ENCODE measurements at places on chromosomes 4 and X.

DNA sequence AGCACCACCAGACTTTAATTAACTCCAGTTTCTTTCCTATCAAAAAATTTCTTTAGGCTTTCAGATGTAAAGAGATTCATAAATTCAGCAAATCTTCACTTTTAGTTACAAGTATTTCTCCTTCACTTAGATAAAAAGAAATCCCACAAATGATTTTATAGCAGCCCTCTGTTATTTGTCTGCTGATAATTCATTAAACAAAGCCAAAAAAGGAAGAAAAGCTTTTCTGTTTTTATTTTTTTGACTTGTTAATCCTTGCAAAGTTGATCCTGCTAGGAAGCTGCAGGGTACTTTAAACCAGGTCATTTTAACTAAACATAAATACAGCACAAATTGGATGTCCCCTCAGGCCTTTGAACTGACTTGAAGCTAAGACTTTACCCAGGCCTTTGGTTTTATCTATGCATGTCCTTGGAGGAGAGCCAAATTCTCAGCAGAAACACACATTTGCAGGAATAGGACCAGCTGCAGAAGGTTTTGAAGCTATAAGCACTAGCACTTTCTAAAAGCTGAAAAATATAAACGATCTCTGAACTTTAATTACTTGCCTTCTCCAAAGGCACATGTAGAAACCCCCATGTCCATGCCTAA lies 57.5 kb downstream of the PCDH18 start:
- no peak for DNase-seq

- no peak for DNase-seq
These were observed 76.5 kb downstream of the COL4A5 start for GRCh38 chrX:108516184-108516583.

DNA sequence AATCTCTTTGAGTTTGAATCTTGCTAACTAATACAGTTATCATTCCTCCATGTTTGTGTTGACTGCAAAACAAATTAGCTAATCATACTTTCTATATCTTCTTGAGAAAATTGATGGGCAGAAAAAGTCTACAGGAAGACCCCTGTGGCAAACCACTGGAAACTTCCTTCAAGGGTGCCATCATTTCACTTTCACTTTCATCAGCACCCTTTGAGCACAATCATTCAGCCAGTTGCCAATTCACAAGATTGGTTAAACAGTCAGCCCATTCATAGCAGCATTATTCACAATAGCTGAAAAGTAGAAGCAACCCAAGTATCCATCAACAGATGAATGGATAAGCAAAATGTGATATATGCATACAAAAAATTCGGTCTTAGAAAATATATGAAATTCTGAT lies 101.5 kb downstream of the CCDC160 start:
- no peak for DNase-seq

DNA sequence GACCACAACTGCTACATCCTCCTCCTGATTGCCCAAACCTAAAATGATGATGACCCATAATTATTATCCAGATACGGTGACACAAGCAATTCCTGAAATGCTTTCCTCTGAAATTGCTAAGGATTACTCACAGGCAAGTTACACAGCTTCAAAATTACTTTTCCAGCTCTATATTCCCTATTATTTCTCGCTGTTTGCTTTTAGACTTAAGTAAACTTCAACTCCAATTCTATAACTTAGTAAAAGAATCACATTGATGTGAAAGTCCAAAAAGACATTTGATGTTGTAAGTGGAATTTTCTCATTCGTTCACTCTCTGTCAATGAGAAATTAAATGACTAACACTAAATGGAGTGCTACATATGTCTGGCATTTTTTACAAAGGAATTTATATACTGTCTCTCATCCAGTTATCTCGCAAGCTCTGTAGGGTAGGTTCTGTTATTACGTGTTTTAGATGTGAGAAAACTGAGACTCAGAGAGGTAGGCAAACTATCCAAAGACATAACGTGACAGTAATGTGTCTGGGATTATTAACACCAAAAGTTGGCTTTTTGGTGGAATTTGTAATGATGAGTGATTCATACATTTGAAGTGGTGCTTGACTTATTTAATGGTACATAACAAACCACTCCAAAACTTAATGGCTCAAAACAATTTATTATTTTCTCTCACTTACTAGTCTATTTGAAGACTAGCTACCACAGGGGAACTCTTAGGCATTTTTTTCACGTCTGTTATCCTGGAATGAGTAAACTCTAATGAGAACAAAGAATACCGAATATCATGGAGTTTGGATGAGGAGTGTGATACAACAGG lies 31.5 kb downstream of the PALLD start:
- no peak for DNase-seq

DNA sequence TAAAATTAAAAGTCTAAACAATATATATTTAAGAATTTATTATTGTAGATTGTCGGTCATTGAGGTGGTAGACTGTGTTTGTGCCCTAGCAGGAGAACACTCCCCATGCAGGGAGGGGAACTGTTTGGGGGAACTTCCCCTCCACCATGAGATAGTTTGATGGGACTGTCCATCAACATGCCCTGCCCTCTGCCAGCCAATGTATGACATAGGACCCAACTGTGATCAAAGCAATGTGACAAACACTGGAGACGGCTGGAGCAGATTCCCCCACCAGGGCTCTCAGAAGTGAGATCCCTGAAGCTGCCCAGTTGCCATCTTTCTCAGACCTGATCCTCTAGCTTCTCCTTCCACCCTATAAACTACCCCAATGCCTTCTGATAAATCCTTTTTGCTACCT lies 44.9 kb downstream of the SH3KBP1 start:
- no peak for DNase-seq

Measured in CD4-positive, alpha-beta T cell treated with Interleukin-4 for 1 hour (primary cell).